Activated gamma-delta T cell treated with anti-CD3 and anti-CD28 coated beads, Interleukin-2, amount 50 U/mL, for 16 hours (primary cell): ENCODE measurements at places on chromosomes 2 and 18.

DNA sequence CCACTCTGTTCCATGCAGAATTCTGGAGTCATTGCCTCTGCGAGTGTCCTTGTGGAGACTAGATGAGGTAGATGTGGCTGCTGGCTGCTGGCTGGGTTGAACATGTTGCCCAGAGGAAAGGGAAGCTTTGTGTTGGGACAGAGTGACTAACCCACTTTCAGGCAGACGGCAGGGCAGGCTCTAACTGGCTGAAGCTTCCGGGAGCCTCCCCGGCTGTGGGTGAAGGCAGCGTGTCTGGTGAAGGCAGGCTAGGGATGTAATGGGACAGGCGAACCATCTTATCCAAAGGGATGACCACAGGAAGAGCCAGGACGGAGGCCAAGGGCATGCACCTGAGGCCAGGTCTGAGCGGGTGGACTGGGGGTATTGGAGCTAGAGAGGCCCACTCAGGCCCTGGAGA, 16.0 kb downstream of the ASPRV1 start:
- DNase-seq, result no peak

- DNase-seq, result no peak
These were observed 43.1 kb upstream of the RTN4 start for GRCh38 chr2:55093381-55093780.

DNA sequence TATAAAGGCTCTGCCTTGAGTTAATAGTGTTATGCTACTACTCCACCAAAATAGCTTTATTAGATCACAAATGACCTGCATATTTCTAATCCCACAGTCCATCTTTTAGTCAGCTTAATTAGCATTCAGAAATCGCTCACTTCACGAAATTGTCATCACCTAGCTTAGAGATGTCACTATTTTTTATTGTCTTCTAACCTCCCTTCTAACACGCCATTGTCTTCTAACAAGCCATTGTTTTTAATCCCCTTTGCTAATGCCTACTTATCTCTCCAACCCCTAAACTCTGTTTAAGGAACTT, 97.1 kb downstream of the EPB41L5 start:
- DNase-seq, result no peak

DNA sequence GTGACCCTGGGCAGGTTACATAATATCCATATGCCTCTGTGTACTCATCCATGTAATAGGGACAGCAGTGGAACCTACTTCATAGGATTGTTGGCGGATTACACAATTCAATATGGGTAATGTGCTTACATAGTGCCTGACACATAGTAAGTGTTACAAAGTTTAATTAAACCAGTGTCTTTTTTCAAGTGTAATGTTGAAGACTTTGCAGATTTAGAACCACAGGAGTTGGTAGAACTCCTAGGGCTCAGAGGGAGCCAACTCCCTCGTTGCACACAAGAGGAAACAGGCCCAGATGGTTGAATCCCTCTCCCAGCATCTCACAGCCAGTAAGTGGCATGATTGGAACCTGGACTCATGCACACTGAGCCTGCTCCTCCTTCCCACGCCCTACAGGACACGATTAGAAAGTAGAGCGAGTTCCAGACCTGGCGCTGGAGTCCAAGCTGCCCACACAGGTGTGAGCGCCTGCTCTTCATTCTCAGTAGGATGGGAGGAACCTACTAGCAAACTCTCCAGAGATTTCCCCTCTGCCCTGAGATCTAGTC, 97.8 kb downstream of the VSNL1 start:
- DNase-seq, result no peak

DNA sequence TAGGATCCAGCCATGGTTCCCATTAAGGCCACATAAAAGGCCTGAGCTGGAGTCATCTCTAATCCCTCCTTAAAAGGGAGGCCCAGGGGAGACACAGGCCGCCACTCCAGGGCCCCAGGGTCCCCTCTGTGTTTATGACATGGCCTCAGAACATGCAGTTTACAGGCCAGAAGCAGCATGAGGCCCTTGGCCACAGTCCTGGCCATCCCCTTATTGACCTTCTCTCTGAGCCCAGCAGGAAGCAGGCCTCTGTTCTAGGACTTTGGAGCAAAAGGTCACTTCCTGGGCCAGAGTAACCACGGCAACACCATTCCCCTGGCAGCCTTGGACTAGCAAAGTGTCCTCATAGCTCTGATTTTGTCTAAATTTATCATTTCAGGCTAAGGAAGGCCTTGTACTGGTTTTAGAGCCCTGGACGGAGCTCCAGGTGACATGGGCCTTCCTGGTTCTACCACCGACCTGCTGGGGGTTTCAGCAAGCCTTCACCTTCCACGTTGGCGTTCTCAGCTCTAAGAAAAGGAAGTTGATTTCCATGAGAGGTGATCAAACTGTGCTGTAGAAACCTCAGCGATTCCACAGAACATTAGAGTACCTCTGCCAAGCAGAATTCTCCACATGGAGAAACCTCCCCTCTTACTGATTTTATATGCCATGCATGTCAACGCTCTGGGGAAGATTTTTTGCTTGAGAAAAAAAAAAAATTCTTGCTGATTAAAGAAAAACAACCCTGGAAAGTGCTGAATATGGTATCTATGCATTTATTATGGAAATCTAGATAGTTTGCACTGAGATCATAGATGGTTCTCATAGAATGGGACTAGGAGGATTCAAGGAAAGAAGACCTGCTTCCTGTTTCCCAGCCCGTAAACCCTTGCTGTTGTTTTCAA, 53.7 kb downstream of the HS1BP3 start:
- DNase-seq, result no peak

- no peak for DNase-seq
These were observed 37.1 kb downstream of the CENPO start for GRCh38 chr2:24830351-24830750.

DNA sequence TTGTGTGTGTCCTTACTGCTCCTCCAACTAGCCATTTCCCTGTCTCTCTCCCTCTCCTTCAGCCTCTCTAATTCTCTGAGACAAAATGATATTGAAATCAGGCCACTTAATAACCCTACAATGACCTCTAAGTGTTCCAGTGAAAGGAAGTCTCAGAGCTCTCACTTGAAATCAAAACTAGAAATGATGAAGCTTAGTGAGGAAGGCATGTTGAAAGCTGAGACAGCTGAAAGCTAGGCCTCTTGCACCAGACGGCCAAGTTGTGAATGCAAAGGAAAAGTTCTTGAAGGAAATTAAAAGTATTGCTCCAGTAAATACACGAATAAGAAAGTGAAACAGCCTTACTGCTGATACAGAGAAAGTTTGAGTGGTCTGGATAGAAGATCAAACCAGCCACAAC, 72.9 kb downstream of the PRKCE start:
- no peak for DNase-seq

GRCh38 chr2:74632209-74632938, 15.8 kb downstream of the M1AP start:
- no peak for DNase-seq

DNA sequence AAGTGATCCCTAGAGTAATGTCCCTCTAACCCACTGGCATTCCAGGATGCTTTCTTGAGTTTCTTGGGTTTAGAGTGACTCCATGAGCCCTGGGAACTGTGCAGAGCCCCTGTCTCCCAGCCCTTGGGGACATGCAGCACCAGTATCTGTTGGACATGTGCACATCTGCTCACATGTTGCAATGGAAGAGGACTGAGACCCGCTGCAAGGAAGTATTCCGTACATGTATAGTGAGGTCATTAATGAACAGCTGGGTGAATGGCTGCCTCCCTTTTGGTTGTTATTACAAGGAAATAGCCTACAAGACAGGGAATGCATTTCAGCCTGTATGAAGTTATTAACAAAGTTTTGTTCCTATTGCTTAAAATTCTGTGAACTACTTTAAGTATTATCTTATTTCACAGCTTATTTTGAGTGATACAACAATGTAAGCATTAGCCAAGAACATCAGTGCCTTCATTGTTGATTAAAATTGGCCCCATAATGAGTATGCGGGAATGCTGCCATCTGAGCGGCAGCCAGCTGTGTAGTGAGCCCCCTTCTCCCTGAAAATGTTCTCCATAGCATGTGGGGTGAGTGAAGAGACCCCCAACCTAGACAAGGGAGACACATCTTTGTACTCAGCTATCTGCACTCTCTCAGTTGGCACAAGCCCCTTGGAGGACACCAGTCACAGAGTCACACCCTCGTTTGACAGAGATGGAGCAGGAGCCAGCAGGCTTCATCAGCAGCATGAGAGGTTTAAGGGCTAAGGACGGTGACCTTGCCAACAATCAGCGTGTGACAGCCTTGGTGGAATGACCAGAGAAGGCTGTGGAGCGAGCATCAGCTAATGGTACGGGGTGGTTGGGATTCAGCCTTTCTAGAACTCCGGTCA, 87.4 kb downstream of the FAM210A start:
- DNase-seq, result no peak

- no peak for DNase-seq
These were observed 17.8 kb downstream of the MYO1B start for GRCh38 chr2:191263050-191263449.

DNA sequence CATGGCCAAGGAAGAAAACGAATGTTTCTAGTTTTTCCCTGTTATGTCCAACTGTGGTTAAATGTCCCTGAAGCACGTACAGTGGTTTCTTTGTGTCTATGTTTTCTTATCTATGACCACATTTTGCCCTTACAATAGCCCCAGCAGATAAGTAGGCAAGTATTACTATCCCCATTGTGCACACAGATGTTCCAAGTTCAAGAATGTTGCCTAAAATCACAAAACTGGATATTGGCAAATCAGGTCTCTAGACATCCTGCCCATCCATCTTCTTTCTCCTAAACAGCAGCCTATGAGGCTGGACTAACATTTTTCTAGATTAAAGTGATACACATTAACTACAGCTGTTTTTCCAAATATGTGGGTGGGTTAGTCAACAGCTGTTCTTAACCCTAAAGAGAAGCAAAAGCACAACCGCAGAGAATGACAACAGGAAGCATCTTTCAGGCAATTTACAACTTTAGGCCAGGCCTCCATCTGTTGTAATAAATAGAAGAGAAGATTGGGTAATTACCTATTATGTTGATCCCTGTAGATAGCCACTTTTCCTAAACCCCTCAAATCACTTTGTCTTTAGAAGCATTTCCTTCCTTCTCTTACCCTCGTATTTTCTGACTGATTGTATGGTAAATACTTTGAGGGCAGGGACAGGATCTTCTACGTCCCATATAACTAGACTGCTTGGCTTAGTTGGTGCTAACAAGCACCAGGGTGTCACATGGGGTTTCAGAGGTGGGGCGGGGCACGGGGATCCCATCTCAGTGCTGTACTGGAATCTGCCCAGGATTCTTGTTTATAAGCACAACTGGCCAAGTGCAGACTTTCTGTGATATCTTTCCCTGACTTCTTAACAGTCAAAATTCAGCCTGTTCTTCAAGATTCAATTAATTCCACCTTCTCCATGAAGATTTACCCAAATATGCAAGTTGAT, 132.1 kb upstream of the SETBP1 start:
- no peak for DNase-seq

DNA sequence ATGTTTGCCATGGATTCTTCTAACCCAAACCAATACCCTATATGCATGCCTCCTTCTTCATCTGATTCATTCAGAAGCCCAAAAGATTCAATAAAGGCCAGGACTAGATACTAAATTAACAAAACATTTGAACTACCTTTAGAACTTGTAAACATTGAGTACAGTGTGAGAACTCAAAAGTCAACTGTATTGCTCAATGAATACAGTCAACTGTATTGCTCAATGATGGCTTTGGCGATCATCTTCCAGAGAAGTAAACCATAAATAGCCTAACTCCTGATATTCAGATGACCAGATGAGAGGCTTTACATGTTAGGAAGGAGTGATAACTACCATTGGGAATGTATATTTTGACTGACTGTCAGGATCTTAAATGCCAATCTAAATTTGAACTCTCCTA, 206.5 kb upstream of the ITGA4 start:
- no peak for DNase-seq

DNA sequence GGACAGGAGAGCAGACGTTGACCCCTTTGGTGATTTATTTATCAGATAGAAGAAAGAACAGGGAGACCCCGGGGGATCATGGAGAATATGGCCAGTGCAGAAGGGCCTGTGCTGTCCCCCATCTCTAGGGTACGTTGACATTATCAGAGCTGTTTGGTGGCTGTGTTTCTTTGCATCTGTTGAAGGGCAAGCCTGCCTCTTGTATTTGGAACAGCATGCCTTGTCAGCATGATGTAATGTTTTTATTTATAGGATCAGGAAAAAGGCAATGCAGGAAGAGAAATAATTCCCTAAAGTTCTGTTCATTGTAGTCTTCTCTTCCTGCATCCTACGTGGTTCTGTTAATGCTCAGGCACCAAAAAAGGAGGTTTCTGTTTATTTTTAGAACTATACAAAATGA, 49.8 kb upstream of the CABYR start:
- no peak for DNase-seq

DNA sequence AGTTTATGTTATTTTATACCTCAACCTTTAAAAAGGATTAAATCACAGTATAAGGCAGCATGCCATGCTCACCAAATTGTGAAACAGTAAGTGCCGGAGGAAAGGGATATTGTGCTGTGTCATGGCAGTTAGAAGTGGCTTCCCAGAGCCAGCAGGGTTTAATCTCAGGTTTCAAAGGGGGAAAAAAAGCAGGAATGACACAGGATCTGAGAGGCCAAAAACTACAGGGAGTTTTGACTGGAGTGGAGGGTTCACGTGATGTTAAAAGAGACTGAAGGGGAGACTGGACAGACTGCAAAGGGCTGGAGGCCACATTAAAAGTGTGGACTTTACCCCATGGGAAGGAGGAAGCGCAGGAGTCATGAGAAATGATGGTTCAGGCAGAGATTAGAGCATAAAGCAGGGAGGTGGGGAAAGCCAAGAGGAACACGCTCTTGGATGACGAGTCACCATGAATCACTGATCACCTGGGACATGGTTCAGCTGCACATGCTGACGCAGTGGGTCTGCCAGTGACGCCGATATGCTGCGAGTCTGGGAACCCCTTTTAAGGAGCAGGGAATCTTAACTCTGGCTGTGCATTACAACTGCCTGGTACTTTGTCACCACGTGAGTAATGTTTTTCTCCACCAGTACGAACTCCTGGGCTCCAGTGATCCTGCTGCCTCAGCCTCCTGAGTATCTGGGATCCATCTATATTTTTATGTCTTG, 6.1 kb downstream of the CHMP1B start:
- no peak for DNase-seq

DNA sequence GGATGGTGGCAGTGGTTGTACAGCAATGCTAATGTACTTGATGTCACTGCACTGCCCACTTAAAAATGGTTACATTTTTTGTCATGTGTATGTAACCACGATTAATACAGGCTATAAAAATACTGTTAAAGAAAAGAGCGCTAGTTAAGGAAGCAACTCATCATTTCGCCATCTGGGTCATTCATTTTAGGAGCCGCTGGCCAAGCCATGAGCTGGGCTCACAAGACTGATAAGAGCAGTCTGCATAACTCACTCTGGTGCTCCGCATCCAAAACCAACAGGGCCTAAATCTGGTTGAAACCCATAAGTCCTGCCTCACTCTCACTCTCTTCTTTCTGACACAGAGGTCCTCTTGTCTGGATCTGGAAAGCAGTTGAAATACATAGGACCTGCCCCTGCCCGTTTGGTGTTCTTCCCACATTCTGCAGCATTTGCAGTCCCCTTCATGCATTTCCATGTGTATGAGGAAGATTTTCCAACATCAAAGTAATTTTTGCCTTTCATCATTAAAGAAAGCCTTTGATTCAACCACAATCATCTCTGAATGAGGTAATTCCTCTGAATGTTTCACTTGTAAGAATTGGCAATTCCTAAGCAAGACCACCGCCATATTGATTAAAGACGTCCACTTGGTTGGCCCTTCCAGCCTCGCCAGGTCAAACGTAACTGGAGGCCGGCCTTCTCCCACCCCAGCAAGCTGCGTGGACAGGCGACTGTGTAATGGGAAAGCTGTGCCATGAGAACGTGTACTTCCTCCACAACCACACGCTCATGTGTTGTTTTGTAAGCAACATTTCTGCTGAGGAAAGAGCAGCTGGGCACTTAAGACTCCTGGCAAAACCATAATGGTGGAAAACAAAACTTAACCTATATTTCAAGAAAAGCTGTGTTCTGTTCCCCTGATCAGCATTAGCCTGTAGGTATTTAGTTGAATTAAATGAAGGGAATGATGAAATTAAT, 112.2 kb downstream of the VAPA start:
- DNase-seq, result no peak
